Astrocyte (in vitro differentiated cells and primary cell): ENCODE measurements at places on chromosomes 11 and 22. TPM values are rescaled to one million over a fixed set of nuclear protein-coding genes. Genes with fewer than 3 reads are reported as not detected.

MGAT3 gene
- 7.9 and 9.7 TPM in 2 replicates for total RNA-seq

AMBRA1 gene
- 29.0 and 29.4 TPM in 2 replicates for total RNA-seq

OR4D5 gene
- not detected in 2 replicates for total RNA-seq

DNA sequence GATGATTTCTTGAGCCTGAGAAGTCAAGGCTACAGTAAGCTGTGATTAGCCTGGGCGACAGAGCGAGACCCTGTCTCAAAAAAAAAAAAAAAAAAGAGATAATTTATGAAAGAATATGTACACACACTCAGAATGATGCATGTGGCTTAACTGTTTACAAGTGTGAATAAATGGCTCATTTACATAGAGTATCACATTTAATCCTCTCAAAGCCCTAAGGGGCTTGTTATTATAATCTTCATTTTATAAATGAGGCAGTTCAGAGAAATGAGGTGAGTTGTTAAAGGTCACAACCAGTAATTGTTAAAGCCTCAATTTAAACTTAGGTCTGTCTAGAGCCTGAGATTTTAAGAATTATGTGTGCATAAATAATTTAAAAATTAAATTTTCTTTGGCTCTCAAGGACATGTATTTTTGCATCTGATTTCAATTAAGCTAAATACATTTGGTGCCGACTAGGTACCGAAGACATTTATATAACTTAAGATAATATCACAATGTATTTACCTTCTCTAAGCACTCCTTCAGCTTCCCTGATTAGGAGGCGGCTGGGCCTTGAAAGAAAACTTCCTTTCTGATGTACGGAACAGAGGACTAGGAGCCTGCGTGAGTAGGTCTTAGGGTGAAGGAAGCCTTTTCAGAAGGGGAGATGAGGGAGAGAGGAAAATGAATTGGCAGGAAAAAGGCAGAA, 28.5 kb upstream of the DDX6 start:
- DNase-seq, result no peak
- no peak overlapping the region for H3K4me3 ChIP-seq
- H3K27me3 ChIP-seq, result no peaks in the 10 kb centered on the region
- H3K36me3 ChIP-seq, result no peaks in the 10 kb centered on the region
- no peak overlapping the region for H3K27ac ChIP-seq

OR52I2 gene
- total RNA-seq, result not detected in 2 replicates

ELF5 gene
- not detected in 2 replicates for total RNA-seq

GRCh38 chr11:37465221-37465620, 867.2 kb upstream of the RAG2 start:
- no peaks in the 10 kb centered on the region for H3K27me3 ChIP-seq
- no peak overlapping the region for H3K27ac ChIP-seq
- no peaks in the 10 kb centered on the region for H3K36me3 ChIP-seq

CRYBB2 gene
- total RNA-seq, result not detected in 2 replicates

GAS2L1 gene
- total RNA-seq, result 24.3 and 26.0 TPM in 2 replicates

DNA sequence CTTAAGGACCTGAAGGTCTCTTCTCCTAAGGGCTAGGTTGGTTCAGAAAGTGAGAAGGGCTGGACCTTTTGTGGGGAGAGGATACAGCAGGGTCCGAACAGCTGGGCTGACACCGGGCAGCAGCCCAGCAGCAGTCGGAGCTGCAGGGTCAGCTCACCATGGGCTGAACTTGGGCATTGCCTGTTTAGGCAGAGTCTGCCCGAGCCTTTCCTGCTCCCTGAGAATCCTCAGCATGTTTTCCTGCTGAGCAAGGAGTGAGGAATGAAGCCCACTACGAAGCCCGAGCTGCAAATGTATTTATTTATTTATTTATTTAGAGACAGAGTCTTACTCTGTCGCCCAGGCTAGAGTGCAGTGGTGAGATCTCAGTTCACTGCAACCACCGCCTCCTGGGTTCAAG, 83.9 kb downstream of the PTPRJ start:
- peak overlapping the region; percentile 35 for H3K4me3 ChIP-seq
- peak; percentile 82 for DNase-seq
- no peaks in the 10 kb centered on the region for H3K36me3 ChIP-seq
- peaks cover 42% of the 10 kb centered on the region for H3K4me1 ChIP-seq
- H3K27ac ChIP-seq, result peak overlapping the region; percentile 97

DNA sequence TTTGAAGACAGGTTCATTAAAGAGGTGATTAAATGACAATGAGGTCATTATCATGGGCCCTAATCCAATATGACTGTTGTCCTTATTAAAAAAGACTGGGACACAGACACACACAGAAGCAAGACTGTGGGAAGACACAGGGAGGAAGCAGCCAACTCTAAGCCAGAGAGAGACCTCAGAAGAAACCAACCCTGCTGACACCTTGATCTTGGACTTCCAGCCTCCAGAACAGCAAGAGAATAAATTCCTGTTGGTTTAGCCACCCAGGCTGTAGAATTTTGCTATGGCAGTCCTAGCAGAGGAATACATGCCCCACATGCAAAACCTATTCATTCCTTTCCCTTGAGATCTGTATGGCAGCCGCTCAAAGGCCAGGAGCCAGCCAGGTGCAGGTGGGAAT, 35.6 kb upstream of the CACNG2 start:
- peaks cover 14% of the 10 kb centered on the region for H3K27me3 ChIP-seq
- no peaks in the 10 kb centered on the region for H3K36me3 ChIP-seq
- no peaks in the 10 kb centered on the region for H3K4me1 ChIP-seq
- H3K4me3 ChIP-seq, result no peak overlapping the region
- DNase-seq, result no peak
- no peak overlapping the region for H3K27ac ChIP-seq

DNA sequence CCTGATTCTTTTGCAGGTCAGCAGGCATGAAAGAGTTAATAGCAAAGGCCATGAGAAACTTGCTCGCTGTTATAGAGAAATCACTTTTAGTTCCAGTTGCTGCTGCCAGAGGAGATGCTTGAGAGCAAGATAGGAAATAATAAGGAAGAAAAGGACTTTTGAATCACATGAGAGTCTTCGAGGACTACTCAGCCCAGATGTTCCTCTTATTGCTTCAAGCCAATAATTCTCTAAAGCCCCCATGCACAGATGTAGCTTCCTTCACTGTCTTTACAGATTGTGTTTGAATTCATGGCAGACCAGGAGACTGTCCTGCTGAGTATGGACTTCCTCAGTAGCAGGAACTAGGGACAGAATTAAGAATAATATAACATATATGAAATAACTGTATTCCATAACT, 50.1 kb upstream of the OLFML1 start:
- no peaks in the 10 kb centered on the region for H3K27me3 ChIP-seq
- no peak overlapping the region for H3K27ac ChIP-seq
- no peaks in the 10 kb centered on the region for H3K36me3 ChIP-seq
- no peak for DNase-seq

- H3K27ac ChIP-seq, result no peak overlapping the region
- peaks cover 21% of the 10 kb centered on the region for H3K4me1 ChIP-seq
- no peak for DNase-seq
- peaks cover 20% of the 10 kb centered on the region for H3K36me3 ChIP-seq
Observed at GRCh38 chr11:107547961-107548360, 17.6 kb downstream of the ALKBH8 start.

GRCh38 chr11:45501392-45502225, 163.8 kb downstream of the CHST1 start:
- no peak overlapping the region for H3K27ac ChIP-seq
- no peak for DNase-seq
- peaks cover 4% of the 10 kb centered on the region for H3K27me3 ChIP-seq
- H3K4me3 ChIP-seq, result no peak overlapping the region

GRCh38 chr22:35039625-35040024, 26.3 kb upstream of the ISX start:
- H3K4me1 ChIP-seq, result no peaks in the 10 kb centered on the region
- H3K36me3 ChIP-seq, result no peaks in the 10 kb centered on the region
- no peak overlapping the region for H3K4me3 ChIP-seq
- H3K27ac ChIP-seq, result no peak overlapping the region

ANO1 gene
- total RNA-seq, result 0.10 and 0.14 TPM in 2 replicates

DDX17 gene
- total RNA-seq, result 258 TPM in 2 replicates

DNA sequence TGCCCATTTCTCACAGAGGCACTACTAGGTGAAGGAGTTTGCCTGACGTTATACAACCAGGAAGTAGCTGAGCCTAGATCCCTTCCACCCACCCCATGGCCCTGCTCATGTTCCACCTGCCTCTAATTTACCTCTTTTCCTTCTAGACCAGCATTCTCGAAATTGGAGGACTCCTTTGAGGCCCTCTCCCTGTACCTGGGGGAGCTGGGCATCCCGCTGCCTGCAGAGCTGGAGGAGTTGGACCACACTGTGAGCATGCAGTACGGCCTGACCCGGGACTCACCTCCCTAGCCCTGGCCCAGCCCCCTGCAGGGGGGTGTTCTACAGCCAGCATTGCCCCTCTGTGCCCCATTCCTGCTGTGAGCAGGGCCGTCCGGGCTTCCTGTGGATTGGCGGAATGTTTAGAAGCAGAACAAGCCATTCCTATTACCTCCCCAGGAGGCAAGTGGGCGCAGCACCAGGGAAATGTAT, 14.1 kb downstream of the PIK3IP1 start:
- H3K27me3 ChIP-seq, result no peaks in the 10 kb centered on the region
- no peak overlapping the region for H3K27ac ChIP-seq
- peaks cover 28% of the 10 kb centered on the region for H3K36me3 ChIP-seq
- no peak for DNase-seq
- H3K4me3 ChIP-seq, result no peak overlapping the region

GRCh38 chr11:94793822-94794221, 25.7 kb downstream of the AMOTL1 start:
- no peaks in the 10 kb centered on the region for H3K36me3 ChIP-seq
- peak; percentile 91 for DNase-seq

APOBEC3C gene
- 32.5 and 37.0 TPM in 2 replicates for total RNA-seq

DNA sequence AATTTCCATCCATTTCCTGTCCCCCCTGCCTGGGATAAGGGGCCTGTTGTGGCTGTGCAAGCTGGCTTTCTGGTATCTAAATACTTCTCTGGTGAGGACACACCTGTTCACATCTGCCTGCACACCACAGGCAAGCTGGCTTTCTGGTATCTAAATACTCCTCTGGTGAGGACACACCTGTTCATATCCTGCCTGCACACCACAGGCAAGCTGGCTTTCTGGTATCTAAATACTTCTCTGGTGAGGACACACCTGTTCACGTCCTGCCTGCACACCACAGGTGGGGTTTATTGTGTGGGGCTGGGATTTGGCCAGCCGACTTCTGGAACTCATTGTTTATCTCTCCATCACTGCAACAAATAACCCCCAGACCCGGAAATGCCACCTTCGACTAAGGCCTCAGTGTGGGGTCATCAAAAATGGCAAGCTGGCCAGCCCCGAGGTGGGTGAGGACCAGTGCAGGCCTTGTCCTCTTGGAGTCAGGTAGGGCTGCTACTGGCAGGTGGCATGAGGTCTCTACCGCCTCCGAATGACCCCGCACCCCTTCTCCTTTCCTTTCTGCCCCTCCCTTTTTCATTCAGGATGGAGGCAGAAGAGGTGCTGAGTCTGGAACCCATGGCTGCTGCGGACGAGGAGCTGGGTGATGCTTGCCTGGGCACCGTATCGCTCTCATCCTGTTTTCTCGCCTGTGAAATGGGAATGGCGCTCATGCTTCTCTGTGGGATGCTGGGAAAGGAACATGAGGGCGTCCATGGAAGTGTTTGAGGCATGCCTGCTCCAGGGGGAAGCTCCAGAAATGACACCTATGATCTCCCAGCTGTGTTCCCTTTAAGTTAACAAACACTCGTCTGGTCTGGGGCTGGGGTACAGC, 43.5 kb upstream of the MYEOV start:
- H3K36me3 ChIP-seq, result no peaks in the 10 kb centered on the region
- peaks cover 10% of the 10 kb centered on the region for H3K4me1 ChIP-seq
- H3K27ac ChIP-seq, result no peak overlapping the region
- H3K4me3 ChIP-seq, result no peak overlapping the region

DNA sequence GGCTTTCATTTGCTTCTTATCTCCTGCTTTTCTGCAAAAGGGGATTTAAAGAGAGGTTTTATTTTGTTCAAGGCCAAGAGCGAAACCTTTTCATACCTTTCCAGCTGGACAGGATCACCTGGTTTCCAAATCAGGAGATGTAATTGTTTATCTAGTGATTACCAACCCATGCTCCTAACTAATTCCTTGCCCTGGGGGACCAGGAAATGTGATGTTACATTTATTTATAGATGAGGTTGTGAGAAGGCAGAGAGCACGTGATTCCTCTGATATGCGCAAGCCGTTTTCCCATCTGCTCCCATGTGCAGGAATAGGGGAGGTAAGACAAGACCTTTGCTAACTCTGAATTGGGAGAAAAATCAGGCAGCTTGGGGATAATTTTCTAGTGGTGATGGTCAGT, 507.2 kb upstream of the LARGE1 start:
- DNase-seq, result no peak
- H3K36me3 ChIP-seq, result no peaks in the 10 kb centered on the region
- H3K27ac ChIP-seq, result no peak overlapping the region
- no peak overlapping the region for H3K4me3 ChIP-seq

- no peak overlapping the region for H3K4me3 ChIP-seq
- no peaks in the 10 kb centered on the region for H3K27me3 ChIP-seq
- peaks cover 13% of the 10 kb centered on the region for H3K36me3 ChIP-seq
- peaks cover 16% of the 10 kb centered on the region for H3K4me1 ChIP-seq
Observed at GRCh38 chr11:43905813-43906241, 25.2 kb downstream of the ALKBH3 start.

- H3K4me1 ChIP-seq, result peaks cover 32% of the 10 kb centered on the region
- H3K36me3 ChIP-seq, result no peaks in the 10 kb centered on the region
- no peaks in the 10 kb centered on the region for H3K27me3 ChIP-seq
Observed at GRCh38 chr11:47254386-47254785, 3.4 kb upstream of the NR1H3 start.

DNA sequence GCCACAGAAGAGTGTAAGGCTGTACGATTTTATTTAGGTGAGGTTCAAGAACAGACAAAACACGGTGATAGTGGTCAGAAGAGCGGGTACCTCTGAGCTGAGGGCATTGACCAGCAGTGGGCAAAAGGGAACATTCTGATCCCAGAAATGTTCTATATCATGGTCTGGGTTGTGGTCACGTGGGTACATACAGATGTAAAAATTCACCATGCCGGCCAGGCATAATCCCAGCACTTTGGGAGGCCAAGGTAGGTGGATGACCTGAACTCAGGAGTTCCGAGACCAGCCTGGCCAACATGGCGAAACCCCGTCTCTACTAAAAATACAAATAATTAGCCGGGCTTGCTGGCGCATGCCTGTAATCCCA, 31.1 kb upstream of the GCAT start:
- H3K4me1 ChIP-seq, result peaks cover 19% of the 10 kb centered on the region
- no peak for DNase-seq
- H3K27me3 ChIP-seq, result no peaks in the 10 kb centered on the region
- H3K36me3 ChIP-seq, result peaks cover 6% of the 10 kb centered on the region
- peak overlapping the region; percentile 21 for H3K4me3 ChIP-seq
